Bronchial epithelial cell (primary cell): ENCODE measurements at places on chromosomes 11 and 22. TPM values are rescaled to one million over a fixed set of nuclear protein-coding genes. Genes with fewer than 3 reads are reported as not detected.

HEPHL1 gene
- total RNA-seq = 0.26 and 0.51 TPM in 2 replicates

SLC7A4 gene
- under 0.01 and 0.77 TPM in 2 replicates for total RNA-seq

ASRGL1 gene
- 0.13 and 0.53 TPM in 2 replicates for total RNA-seq

KIF18A gene
- 0.51 and 0.79 TPM in 2 replicates for total RNA-seq

MYEOV gene
- 0.26 and 0.38 TPM in 2 replicates for total RNA-seq

KCTD21 gene
- total RNA-seq = 3.7 and 5.6 TPM in 2 replicates
